ENCODE measurements at places on chromosomes 12 and 14.
A peak's percentile ranks its signal among the peaks of the same experiment; 100 is the strongest.

DNA sequence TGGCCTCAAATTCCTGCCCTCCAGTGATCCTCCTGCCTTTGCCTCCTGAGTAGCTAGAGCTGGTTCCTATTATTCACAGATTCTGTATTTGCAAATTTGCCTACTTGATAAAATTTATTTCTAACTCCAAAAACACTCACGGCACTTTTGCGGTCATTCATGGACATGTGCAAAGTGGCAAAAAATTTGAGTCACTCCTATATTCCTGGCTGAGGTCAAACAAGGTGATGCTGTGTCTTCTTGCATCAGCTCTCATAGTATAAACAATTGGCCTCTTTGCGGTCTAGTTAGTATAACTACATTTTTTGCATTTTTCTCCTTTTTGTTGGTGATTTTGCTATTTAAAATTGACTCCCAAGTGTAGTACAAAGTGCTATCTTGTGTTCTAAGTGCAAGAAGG lies 24.7 kb downstream of the ATF1 start:
- peak; percentile 96 for DNase-seq

DNA sequence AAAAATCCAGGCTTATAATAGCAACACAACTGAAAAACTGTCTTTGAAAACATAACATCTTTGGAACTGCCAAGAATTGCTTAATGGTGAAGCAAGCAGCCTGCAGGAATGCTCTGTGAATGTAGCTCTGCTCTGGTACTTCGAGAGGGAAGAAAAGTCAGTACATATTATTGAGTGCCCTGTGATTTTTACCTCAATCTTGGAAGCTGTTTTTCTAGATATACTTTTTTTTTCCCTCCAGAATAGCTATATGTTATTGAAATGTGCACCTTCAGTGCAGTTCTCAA lies 508.1 kb downstream of the PCNX1 start:
- peak; percentile 84 for DNase-seq

DNA sequence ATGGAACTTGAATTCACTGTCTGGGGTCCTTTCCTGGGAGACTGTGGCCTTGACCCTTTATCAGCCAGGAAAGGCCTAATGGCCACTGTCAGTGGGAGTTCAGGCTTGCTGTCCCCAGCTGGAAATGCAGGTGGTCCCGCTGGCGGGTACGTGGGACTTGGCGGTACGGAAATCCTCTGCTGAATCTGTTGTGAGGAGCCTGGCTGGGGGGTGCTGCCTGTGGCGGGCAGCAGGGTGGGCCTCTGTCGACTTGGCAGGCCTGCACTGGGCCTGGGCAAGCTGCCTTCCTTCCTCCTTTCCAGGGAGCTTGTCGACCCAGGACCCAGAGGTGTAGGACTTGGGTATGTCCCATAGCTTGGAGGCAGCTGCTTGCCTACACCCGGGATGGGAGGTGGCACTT lies 26.3 kb downstream of the ZFYVE21 start:
- DNase-seq: no peak

- peak; percentile 65 for DNase-seq
Measured at GRCh38 chr14:20690848-20691640, 2.5 kb downstream of the ANG start.

GRCh38 chr14:68797121-68797670 lies 4.3 kb upstream of the ZFP36L1 start:
- no peak for DNase-seq
